Suprapubic skin (tissue), 4 donors: ENCODE measurements at places on chromosomes 16 and 17. TPM values are rescaled to one million over a fixed set of nuclear protein-coding genes. Genes with fewer than 3 reads are reported as not detected.

- H3K4me1 ChIP-seq: peaks cover 35% of the 10 kb centered on the region
- H3K36me3 ChIP-seq: peaks cover 67% of the 10 kb centered on the region
- peak overlapping the region; percentile 86 for H3K4me3 ChIP-seq
- no peak for DNase-seq
- peak overlapping the region; percentile 93 for H3K27ac ChIP-seq
Observed at GRCh38 chr17:63826468-63827001, 696 bp upstream of the PSMC5 start.

Gene ATP6V0D1
- 104 TPM for total RNA-seq

GRCh38 chr17:71003736-71004135 lies 834.4 kb downstream of the KCNJ2 start:
- no peaks in the 10 kb centered on the region for H3K4me1 ChIP-seq
- no peak for DNase-seq
- H3K27ac ChIP-seq: no peak overlapping the region
- peaks cover 8% of the 10 kb centered on the region for H3K27me3 ChIP-seq

Gene HOXB3
- 3.9 TPM for total RNA-seq

Gene OTOP3
- not detected for total RNA-seq

Gene SPSB3
- 124 TPM for total RNA-seq

GRCh38 chr16:4624827-4625559 lies 367 bp downstream of the MGRN1 start:
- H3K27me3 ChIP-seq: no peaks in the 10 kb centered on the region
- H3K36me3 ChIP-seq: no peaks in the 10 kb centered on the region
- H3K27ac ChIP-seq: peak overlapping the region; percentile 95
- peak overlapping the region; percentile 100 for H3K4me3 ChIP-seq
- DNase-seq: no peak

Gene DDX28
- total RNA-seq: 22.5 TPM

GRCh38 chr17:27518048-27518447 lies 61.8 kb downstream of the KSR1 start:
- no peaks in the 10 kb centered on the region for H3K36me3 ChIP-seq
- H3K4me1 ChIP-seq: peaks cover 40% of the 10 kb centered on the region
- H3K4me3 ChIP-seq: no peak overlapping the region
- H3K27me3 ChIP-seq: no peaks in the 10 kb centered on the region

DNA sequence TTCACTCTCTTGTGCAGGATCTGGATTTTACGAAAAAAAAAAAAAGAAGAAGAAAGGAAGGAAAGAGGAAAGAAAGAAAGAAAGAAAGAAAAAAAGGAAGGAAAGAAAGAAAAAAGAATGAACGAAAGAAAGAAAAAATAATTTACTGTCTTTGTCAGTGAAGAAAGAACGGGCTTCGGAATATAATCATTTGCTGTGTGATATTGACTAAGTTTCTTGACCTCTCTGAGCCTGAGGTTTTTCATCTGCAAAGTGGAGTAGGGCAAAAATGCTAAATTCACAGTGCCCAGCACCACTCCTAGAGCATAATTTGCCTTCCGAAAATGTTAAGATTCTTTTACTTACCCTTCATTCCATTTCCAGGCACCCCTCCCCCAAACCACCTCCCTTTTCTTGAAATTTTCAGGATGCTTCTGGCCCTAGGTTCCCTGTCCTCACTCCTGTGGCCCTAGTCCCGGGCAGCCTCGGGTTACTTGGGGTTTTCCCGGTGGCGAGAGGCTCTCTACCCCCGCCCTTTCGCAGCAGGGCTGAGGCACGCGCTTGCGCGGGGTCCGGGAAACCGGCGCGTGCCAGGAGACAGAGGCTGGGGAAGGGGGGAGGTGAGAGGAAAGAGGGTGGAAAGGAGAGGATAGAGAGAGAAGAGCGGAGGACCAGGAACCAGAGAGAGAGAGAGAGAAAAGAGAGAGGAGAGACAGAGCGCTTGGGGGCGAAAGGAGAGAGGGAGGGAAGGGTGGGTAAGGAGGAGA lies at the start of gene CNTNAP1:
CNTNAP1 (plus strand) TSS at position 556 of the 746 bp plus-strand sequence. CDS start 299 bp downstream, outside the sequence.
- H3K27ac ChIP-seq: peak within 1 kb of the TSS; percentile 31
- peaks cover 65% of the 10 kb centered on the region for H3K4me1 ChIP-seq
- peaks cover 3% of the 10 kb centered on the region for H3K27me3 ChIP-seq

DNA sequence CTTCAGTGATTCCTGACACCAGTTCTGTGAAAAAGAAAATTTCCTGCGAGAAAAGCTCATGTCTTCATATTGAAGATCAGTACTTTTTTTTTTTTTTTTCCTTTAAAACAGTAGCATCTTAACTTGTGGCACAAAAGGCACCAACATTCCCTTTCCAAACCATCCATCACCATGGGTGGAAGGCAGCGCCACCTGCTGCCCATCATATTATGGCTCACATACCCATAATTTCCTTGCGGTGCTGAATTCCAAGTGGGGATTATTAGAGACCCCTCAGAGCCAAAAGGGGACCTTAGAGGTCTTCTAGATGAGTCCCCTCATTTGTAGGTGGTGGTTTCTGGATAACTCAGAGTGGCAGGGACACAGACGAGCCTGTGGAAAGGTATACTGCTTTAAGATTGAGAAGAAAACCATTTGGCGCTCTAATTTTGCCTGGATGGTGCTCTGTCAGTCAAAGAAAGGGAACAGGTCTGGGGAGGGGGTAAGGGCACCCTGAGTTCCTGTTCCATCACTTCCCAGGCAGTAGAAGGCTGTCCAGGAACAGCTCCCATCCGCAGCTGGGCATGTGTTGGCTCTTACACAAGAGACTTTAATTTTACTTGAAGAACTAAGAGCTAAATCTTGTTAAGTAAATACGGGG lies 7.9 kb upstream of the SOST start:
- H3K36me3 ChIP-seq: peaks cover 43% of the 10 kb centered on the region
- no peak overlapping the region for H3K4me3 ChIP-seq
- no peaks in the 10 kb centered on the region for H3K4me1 ChIP-seq
- H3K27me3 ChIP-seq: no peaks in the 10 kb centered on the region
- peak; percentile 89 for DNase-seq
- no peak overlapping the region for H3K27ac ChIP-seq

GRCh38 chr16:89811321-89811720 lies 5.1 kb downstream of the FANCA start:
- no peak for DNase-seq
- H3K36me3 ChIP-seq: no peaks in the 10 kb centered on the region
- H3K4me1 ChIP-seq: peaks cover 8% of the 10 kb centered on the region
- no peak overlapping the region for H3K27ac ChIP-seq

Gene TMEM92
- 1.3 TPM for total RNA-seq

DNA sequence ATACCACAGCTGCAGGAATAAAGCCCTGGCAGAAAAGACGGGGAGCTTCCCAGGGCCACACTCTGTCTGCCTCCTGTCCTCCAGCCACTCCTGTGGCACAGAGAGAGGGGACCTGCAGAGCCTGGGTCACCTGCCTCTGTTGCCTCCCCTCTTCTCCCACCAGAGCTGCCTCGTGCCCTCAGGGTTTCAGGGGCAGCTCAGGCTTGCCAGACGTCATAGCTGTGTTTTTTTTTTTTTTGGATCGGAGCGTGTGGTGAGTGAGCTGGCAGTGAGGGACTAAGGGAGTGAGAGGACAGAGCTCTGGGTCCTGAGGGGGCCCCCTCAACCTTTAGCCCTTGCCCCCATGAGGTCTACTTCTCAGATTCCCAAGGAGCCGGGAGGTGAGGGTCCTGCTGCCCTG lies 2.1 kb downstream of the PIK3R6 start:
- peaks cover 4% of the 10 kb centered on the region for H3K27me3 ChIP-seq
- H3K4me3 ChIP-seq: no peak overlapping the region
- DNase-seq: no peak
- no peaks in the 10 kb centered on the region for H3K4me1 ChIP-seq
- H3K27ac ChIP-seq: no peak overlapping the region
- H3K36me3 ChIP-seq: no peaks in the 10 kb centered on the region

- no peaks in the 10 kb centered on the region for H3K27me3 ChIP-seq
- H3K4me1 ChIP-seq: no peaks in the 10 kb centered on the region
- H3K36me3 ChIP-seq: peaks cover 42% of the 10 kb centered on the region
- H3K27ac ChIP-seq: no peak overlapping the region
Observed at GRCh38 chr16:46658925-46659324, 30.1 kb downstream of the VPS35 start.

DNA sequence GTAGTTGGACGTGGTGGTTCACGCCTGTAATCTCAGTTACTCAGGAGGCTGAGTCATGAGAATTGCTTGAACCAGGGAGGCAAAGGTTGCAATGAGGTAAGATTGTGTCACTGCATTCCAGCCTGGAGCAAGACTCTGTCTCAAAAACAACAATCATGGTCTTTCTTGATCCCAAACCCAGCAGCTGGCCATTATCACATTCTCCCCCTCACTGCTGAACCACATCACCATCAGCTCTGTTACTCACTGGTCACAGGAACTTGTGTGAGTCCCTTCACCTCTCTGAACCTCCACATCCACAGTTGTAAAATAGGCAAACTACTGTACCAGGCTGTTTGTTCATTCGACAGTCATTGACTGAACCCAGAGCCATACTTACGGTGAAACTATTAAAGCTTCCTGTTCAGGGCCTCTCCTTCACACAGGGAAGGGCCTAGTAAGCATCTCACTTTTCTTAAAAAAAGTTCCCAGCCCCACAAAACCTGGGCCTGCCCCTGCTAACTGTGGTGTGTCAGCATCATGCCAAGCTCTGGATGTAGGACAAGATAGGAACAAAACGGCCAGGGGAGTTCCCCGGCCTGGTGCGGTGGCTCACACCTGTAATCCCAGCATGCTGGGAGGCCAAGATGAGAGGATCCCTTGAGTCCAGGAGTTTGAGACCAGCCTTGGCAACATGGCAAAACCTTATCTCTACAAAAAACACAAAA lies 104.7 kb downstream of the COPRS start:
- H3K4me3 ChIP-seq: no peak overlapping the region
- no peaks in the 10 kb centered on the region for H3K27me3 ChIP-seq
- H3K36me3 ChIP-seq: no peaks in the 10 kb centered on the region
- DNase-seq: no peak
- H3K27ac ChIP-seq: no peak overlapping the region
- peaks cover 4% of the 10 kb centered on the region for H3K4me1 ChIP-seq

DNA sequence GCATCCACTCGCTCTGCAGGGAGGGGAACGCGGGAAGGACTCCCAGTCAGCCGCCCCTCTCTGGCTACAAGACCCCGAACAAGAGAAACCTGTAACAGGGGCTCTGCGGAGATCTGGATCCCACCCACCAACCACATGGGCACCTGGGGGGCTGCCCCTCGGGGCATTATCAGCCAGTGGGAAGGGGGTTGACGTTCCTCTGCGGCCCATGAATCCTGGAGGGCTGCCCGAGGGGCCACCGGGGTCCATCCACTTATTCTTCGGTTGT lies 1.8 kb upstream of the PCGF2 start:
- H3K27ac ChIP-seq: peak overlapping the region; percentile 92
- H3K4me1 ChIP-seq: peaks cover 74% of the 10 kb centered on the region
- H3K27me3 ChIP-seq: no peaks in the 10 kb centered on the region
- H3K36me3 ChIP-seq: peaks cover 6% of the 10 kb centered on the region

Gene NPIPA2
- not detected for total RNA-seq

DNA sequence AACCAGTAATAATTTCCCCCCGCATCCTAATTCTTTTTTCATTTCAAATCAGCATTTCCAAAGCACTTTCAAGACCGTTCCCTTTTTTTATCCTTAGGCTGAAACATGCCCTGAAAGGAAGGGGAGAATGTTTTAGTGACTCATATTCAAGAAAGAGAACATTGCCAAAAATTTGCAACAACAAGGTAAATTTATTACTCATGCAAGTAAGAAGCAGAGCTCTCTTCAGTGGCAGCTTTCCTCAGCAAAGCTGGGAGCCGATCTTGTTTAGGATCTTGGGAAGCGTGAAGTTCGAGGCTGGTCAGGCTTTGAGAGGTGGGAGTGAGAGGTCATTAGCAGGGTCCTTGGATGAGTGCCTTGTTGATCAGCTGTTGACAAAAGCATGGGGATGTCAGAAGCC lies 129.5 kb downstream of the PRKCA start:
- H3K4me1 ChIP-seq: peaks cover 22% of the 10 kb centered on the region
- DNase-seq: no peak
- H3K36me3 ChIP-seq: no peaks in the 10 kb centered on the region
- no peak overlapping the region for H3K4me3 ChIP-seq

DNA sequence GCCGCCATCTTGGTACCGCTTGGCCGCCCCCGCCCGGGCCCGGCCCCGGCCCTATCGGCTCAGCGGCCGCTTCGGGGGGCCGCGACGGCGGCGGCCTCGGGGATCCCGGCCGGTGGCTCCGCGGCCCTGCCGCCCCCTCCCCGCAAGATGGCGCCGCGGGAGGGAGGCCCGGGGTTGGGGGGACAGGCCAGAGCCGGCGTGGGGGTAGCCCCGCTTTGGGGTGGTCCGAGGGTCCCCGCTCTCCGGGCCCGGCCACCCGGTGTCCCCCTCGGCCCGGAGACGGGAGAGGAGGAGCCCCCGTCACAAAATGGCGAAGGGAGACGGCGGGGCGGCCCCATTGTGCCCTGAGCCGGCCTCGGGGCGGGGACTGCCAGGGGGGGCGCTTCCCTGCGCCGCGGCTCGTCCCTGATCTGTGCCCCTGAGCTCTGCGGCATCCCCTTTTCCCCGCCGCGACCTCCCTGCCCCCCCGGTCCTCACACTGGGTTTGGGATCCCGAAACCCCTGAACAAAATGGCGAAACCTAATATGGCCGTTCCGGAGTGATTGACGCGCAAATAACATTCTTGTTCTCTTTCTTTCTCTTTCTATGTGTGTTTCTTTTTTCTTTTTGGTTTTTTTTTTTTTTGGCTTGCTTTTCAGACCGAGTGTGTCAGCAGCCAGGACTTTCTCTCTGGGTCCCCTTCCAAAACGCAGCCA lies 986 bp downstream of the HAPSTR1 start:
- no peaks in the 10 kb centered on the region for H3K27me3 ChIP-seq
- no peaks in the 10 kb centered on the region for H3K36me3 ChIP-seq
- peaks cover 56% of the 10 kb centered on the region for H3K4me1 ChIP-seq

DNA sequence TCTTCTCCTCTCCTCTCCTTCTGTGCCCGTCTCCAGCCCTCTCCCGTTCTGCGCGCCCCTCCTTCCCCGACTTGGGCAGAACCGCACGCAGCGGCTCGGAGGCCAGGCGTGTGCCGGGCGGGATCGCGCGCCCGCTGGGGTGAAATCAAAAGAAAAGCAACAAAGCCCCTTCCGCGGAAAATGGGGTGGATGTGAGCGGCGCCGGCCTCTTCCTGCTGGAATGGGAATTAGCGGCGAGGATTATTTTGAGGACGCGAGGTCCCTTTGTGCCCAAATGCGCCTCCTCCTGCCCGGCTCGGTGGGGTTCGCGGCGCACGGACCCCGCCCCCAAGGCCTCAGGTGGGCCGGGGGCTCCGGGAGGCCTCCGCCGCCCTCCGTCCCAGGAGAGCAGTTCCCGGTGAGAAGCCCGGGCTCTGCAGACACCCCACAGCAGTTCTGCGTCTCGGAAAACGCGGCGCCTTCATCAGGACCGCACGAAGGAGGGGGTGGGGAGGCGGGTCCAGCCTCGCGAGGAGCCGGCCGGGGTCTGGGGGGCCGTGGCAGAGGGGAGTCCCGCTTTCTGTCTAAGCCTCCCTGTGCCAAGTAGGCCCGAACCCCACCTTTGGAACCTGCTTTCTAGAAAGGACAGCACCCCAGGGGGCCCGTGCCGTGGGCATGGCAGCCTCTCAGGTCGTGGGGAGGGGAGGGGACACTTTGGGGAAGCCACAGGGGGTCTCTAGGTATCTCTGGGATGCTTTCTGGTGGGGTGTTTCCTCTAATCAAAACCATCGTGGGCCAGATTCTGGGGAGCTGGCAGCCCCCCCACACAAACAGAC lies 91.0 kb upstream of the CBX4 start:
- no peaks in the 10 kb centered on the region for H3K36me3 ChIP-seq
- H3K4me3 ChIP-seq: peak overlapping the region; percentile 33
- H3K27me3 ChIP-seq: peaks cover 66% of the 10 kb centered on the region
- no peak overlapping the region for H3K27ac ChIP-seq
- H3K4me1 ChIP-seq: peaks cover 23% of the 10 kb centered on the region

GRCh38 chr16:81673432-81673831 lies 105.7 kb upstream of the PLCG2 start:
- no peaks in the 10 kb centered on the region for H3K27me3 ChIP-seq
- no peak overlapping the region for H3K4me3 ChIP-seq
- no peak overlapping the region for H3K27ac ChIP-seq
- peaks cover 74% of the 10 kb centered on the region for H3K36me3 ChIP-seq
